ENCODE measurements at places on chromosomes 5 and 9.

DNA sequence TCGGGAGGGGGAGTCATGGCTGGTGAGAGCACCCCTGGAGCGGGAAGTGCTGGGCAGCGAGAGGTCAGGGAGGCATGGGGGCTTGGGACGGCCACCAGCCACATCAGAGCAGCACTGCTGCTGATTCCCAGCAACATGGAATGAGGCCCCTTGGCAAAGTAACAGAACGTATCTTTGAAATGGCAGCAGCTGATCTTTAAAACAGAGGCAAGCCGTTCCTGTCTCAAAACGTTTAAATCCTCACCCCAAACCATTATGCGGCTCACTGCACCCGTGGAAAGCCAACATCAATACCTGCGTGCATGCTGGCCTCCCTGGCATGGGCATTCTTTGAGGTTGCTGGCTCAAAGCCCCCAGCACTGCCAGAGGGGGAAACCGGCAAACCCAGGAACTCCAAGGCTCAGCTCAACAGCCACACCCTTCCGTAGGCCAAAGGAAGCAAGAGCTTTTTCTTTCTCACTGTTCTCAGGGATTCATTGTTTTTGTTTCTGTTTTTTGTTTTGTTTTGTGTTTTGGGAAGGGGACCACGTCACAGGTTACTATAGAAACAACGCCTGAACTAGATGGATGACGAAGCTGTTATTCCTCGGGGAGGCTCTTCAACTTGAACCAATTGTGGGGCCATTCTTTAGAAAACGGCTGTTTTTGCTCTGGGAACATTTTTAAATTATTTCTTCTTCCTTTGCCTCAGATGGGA, 28.1 kb upstream of the OBP2B start:
- no peak for DNase-seq

- DNase-seq: no peak
Observed at GRCh38 chr5:90367879-90368278, 41.7 kb downstream of the CETN3 start.

DNA sequence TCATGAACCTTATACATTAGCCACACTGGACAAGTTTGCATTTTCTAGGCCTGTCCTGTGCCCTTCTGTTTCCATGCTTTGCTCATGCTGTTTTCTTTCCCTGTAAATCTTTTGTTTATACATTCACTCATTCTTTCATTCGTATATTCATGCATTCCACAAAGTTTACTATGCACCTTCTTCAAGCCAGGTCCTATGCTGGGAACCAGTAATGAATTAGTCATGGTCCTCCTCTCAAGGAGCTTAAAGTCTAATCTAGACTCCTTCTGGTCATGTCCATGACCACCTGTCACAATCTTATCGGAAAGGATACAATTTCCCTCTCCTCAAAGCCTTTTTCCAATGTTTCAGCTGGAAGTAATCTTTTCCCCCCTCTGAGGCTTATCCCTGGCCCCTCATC, 9.1 kb upstream of the XPA start:
- DNase-seq: no peak

- DNase-seq: no peak
Observed at GRCh38 chr5:143571642-143572624, 168.4 kb upstream of the NR3C1 start.

- no peak for DNase-seq
Observed at GRCh38 chr9:86807367-86807976, 139.8 kb downstream of the GAS1 start.

GRCh38 chr5:71695071-71695470, 24.0 kb upstream of the CARTPT start:
- DNase-seq: no peak
